Posterior cingulate gyrus (tissue), 11 donors: ENCODE measurements at places on chromosomes 6 and 20.

- no peak for DNase-seq
Measured at GRCh38 chr20:32535953-32536823, 48.9 kb downstream of the NOL4L start.

GRCh38 chr6:45577836-45578504 lies 200.2 kb upstream of the SUPT3H start:
- no peak for DNase-seq

GRCh38 chr6:21061892-21062291 lies 527.6 kb downstream of the CDKAL1 start:
- no peak for DNase-seq

GRCh38 chr6:10730254-10730653 lies 7.4 kb downstream of the TMEM14C start:
- no peak for DNase-seq

- DNase-seq, result no peak
Measured at GRCh38 chr20:41412324-41413120, 45.9 kb upstream of the EMILIN3 start.

- no peak for DNase-seq
Measured at GRCh38 chr20:59645761-59646171, 41.4 kb downstream of the PHACTR3 start.

GRCh38 chr6:158040804-158041347 lies 59.2 kb downstream of the SYNJ2 start:
- no peak for DNase-seq

DNA sequence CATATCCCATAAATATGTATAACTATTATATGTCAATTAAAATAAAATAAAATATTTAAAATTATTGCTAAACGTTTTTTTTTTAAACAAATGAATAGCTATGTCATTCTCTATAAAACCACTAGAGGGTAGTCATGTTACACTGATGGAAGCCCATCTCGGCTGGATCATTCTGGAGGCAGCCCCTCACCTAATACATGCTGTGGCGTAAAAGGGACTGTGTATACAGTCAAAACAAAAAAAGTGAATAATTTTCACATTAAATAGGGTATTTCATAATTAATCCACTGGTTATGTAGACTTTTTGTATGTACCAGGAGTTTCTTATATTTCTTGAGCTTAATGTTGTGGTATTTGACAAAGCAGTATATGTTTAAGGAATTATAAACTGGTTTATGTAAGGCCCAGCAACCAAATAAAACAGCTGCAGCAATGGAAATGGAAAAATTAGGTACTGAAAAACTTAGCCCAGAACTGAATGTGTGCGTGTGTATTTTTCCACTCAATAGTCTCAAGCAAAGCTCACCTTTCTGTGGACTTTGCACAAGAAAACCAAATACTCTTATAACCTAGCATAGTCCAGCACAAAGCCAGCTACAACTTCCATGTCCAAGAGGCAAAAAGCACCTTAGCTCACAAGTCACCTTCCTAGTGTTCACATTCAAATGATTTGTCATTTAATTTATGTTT lies 81.7 kb downstream of the COL9A1 start:
- no peak for DNase-seq

DNA sequence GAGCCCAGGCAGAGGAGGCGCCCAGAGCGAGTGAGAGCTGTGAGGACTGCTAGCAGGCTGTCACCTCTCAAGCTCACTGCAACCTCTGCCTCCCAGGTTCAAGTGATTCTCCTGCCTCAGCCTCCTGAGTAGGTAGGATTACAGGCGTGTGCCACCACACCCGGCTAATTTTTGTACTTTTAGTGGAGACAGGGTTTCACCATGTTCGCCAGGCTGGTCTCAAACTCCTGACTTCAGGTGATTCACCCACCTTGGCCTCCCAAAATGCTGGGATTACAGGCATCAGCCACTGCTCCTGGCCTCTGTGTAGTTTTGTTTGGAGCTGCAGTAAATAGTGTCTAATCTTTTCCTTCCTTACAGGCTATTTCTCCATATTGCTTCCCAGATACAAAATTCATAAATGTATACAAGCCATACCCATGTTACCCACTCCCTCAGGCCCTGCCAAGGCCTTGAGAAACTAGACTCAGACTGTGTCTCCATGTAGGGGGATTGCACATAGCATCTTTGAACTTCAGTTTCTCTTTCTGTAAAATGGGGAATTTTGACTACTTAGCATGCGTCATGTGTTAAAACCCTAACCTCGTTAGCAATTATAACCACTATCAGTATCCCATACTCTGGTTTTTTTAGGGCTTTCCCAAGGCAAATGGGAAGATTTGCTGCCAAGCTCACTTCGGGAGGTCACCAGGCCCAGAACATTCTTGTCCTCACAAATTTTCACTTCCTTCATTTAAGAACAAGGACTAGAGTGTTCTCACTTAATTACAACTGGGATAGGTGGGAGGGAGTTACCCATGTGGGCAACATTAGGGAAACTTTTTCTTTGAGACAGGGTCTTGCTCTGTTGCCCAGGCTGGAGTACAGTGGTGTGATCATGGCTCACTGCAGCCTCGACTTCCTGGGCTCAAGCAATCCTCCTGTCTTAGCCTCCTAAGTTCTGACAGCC lies 67.3 kb upstream of the DDR1 start:
- peak; percentile 16 for DNase-seq

GRCh38 chr20:53195876-53196610 lies 223.9 kb downstream of the TSHZ2 start:
- DNase-seq, result no peak

DNA sequence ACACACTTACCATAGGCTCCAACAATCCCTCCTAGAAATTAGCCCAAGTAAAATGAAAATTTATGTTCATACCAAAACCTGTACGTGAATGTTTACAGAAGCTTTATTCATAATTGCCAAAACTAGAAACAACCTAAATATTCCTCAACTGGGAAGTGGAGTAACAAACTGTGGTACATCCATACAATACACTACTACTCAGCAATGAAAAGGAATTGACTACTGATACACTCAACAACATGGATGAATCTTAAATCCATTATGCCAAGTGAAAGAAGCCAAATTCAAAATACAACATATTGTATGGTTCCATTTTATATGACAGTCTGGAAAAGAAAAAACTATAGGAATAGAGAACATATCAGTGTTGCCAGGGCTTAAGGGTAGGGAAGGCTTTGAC lies 19.7 kb upstream of the MMP24 start:
- DNase-seq, result no peak

GRCh38 chr6:142249266-142249665 lies 52.5 kb upstream of the ADGRG6 start:
- no peak for DNase-seq

DNA sequence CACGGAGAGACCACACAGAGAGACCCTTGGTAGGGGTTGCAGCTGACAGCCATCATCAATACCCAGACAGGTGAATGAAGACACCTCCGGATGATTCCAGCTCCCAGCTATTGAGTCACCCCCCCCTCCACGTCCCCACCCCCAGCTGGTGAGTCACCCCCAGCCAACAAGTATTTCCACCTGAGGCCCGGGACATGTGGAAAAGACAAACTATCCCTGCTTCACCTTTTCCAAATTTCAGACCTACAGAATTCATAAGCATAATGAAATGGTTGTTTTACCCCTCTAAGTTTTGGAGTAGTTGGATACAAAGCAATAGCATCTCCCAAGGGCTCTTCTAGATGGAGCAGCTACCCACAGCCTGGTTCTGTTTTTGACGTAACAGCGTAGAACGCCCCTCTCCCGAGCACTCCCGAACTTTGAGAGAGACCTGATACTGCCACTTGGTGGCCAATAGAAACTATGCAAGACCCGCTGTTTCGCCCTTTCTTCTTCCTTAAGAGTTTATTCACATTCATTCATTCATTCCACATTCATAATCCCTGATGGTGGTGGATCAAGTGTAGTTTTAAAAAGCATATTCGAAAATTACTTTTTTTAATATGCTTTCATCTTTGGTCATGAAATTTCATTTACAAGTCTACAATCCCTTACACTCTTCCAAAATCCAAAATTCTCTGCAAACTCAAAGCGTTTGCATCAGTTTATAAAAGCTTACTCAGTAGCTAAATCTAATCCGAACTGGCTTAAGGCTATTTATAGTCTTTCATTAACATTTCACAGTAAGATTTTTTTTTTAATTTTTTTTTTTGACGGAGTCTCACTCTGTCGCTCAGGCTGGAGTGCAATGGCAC lies 15.1 kb upstream of the PPP1R16B start:
- DNase-seq, result no peak

- DNase-seq, result no peak
Measured at GRCh38 chr6:151561238-151561637, 67.4 kb downstream of the CCDC170 start.

DNA sequence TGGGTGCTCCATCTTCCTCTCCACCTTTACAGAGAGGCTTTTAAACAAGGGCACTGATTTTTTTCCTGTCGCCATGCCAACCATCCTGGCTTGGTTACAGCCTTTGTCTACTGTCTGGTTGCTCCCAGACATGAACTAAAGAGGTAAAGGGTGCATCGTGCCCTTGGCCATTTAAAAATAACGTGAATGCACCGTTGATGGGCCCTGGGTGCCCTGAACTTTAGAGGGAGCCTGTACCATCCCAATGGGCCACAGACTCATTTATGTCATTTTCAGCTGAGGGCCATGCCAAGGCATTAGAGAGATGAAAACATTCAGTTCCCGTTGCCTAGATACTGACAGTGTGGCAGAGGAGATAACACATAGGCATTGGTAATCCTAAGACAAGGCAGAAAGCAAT lies 23.3 kb downstream of the TMC2 start:
- DNase-seq, result no peak

GRCh38 chr20:51014797-51015722 lies 7.8 kb downstream of the KCNG1 start:
- no peak for DNase-seq

GRCh38 chr6:98526465-98526864 lies 307.9 kb upstream of the POU3F2 start:
- DNase-seq, result no peak

- peak; percentile 40 for DNase-seq
Measured at GRCh38 chr20:3686867-3687321, 5.1 kb upstream of the ADAM33 start.

GRCh38 chr20:35831971-35832370 lies 60.2 kb downstream of the PHF20 start:
- DNase-seq, result no peak

- no peak for DNase-seq
Measured at GRCh38 chr20:10550204-10551118, 115.4 kb downstream of the SLX4IP start.

DNA sequence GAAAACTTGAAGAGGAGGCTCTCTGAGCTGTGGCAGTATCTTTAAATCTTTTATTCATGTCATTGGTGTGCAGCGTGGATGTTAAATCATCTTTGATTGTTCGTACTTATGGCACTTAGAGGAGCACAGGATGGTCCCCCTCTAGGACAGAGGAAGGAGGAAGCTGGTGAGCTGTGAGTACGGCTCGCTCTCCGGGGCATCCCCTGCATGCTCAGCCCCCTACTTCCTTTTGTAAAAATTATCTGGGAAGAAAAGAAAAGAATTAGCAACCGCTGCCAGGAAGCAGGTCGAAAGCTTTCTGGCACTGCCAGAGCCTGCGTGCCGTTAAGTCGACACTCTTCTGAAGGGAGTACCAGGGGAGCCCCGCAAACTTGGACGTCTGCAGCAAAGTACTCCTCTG lies 158.5 kb downstream of the SYNDIG1 start:
- DNase-seq, result no peak

GRCh38 chr6:37559501-37559900 lies 59.8 kb upstream of the CCDC167 start:
- no peak for DNase-seq

- DNase-seq, result no peak
Measured at GRCh38 chr20:60009826-60010616, 51.8 kb downstream of the CDH26 start.

GRCh38 chr6:55282115-55282514 lies 45.2 kb upstream of the GFRAL start:
- no peak for DNase-seq

DNA sequence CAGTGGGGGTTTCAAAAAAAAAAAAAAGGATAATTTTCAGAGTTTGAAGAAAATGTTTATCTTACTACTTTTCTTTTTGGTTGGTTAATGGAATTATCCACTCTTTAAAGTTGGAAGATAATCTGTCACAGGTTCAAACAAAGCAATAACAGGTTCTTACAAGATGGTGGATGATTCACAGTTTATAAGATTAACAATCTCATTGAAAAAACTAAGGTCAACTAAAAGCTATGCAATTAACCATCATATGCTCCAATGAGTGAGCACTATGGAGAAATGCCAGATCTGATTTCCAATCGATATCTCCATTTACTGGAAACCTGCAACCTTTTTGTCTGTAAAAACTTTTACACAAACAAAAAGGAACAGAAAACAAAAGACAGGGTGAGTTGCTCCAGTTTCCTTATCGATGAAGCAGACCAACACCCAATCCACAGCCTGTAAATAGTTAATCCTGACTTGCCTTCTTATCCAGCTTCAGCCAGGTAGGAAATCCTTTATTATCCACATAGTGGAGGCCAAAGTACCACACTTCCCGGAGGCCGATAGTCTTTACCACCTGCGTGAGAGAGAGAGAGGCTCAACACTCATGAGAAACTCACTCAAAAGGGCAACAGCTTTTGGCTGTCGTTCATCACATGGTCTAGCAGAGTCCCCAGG lies 32.4 kb downstream of the EZR start:
- DNase-seq, result no peak

- no peak for DNase-seq
Measured at GRCh38 chr6:166365221-166365620, 17.5 kb downstream of the MPC1 start.

DNA sequence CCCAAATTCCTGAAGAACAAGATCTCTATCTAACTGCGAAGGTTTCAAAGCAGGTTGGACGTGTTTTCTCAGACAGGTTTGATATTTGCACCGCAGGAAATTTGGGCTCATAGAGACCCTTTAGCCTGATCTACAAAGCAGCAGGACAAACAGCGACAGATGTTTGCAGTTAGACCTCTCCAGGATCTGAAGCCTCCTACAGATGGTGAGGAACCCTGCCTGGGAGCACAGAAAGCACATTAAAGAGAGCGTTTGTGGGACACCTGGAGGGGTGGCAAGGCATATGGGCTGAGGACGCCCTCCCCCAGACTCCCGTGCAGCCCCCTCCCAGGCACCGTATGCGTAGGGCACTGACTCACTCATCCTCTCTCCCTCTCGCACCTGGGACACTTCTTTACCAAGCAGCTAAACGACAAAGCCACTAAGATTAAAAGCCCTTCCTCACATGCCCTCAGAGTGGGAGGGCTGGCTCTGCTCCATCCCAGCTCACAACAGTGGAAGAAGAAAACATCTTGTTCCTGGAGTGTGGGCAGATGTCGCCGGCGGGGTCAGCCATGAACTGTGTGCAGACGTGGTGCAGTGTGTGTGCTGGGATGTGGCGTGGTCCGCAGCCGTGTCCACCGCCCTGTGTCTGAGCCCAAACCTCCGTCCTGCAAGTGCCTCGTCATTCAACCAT lies 249.7 kb upstream of the AFDN start:
- DNase-seq, result peak; percentile 76
